ENCODE measurements at places on chromosomes 1 and 21. TPM values are rescaled to one million over a fixed set of nuclear protein-coding genes. Genes with fewer than 3 reads are reported as not detected.
A peak's percentile ranks its signal among the peaks of the same experiment; 100 is the strongest.

Gene C1QB
- 884 TPM for total RNA-seq

Gene TEDDM1
- total RNA-seq, result not detected

Gene AJAP1
- total RNA-seq, result 0.41 TPM

Gene KRTAP10-9
- total RNA-seq, result not detected

Gene KLHDC7A
- total RNA-seq, result not detected

Gene UBE2U
- not detected for total RNA-seq

Gene PRDM16
- 68.9 TPM for total RNA-seq

Gene MATN1
- 1.5 TPM for total RNA-seq

Gene SAMSN1
- 6.6 TPM for total RNA-seq

Gene DMRTA2
- total RNA-seq, result 0.28 TPM

Gene DNAI4
- total RNA-seq, result 1.9 TPM

Gene LRRC53
- total RNA-seq, result not detected

Gene RHBG
- total RNA-seq, result not detected

Gene TMCO2
- total RNA-seq, result not detected

Gene C1orf146
- not detected for total RNA-seq

Gene INSRR
- total RNA-seq, result not detected

GRCh38 chr1:43524804-43525203 is 5.9 kb upstream of the PTPRF start:
- no peaks in the 10 kb centered on the region for H3K27me3 ChIP-seq
- DNase-seq, result no peak
- H3K27ac ChIP-seq, result no peak overlapping the region
- H3K4me1 ChIP-seq, result no peaks in the 10 kb centered on the region

GRCh38 chr1:37305841-37306240 is 168.5 kb upstream of the ZC3H12A start:
- no peak overlapping the region for H3K4me3 ChIP-seq
- no peaks in the 10 kb centered on the region for H3K4me1 ChIP-seq
- no peaks in the 10 kb centered on the region for H3K36me3 ChIP-seq
- no peaks in the 10 kb centered on the region for H3K27me3 ChIP-seq
- no peak overlapping the region for H3K27ac ChIP-seq
- no peak for DNase-seq

GRCh38 chr21:35565204-35565611 is 495.1 kb downstream of the SETD4 start:
- H3K4me1 ChIP-seq, result peaks cover 24% of the 10 kb centered on the region
- no peaks in the 10 kb centered on the region for H3K27me3 ChIP-seq
- H3K36me3 ChIP-seq, result no peaks in the 10 kb centered on the region
- no peak overlapping the region for H3K4me3 ChIP-seq
- H3K27ac ChIP-seq, result peak overlapping the region; percentile 5
- peak; percentile 22 for DNase-seq

DNA sequence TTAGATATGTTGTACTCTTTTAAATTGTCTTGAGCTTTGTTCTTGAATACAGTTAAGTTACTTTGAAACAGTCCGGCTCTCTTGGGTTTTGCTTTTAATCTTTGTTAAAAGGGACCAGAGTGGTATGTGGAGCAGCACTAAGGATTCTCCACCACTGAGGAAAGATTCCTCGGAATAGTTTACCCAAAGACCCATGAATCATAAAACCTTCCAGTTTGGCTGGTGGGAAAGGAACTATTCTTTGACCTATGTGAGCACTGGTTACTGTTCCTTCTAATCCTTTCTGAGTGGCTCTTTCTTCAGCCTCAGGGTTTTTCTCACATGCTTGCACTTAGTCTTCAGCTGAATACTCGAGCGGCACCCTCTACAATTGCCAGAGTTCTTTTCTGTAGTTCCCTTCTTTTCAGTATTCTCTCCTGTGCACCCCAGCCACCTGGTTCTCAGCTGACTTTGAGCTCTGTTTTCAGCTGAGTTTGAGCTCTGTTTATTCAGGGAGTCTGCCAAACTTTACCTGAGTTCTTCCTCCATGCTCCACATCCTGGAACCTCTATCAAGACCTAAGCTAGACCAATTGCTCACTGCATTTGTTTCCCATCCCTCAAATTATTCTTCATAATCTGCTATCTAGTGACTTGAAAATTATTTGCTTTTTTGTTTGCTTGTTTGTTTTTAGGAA is 253.8 kb upstream of the PLXNA2 start:
- H3K4me1 ChIP-seq, result peaks cover 11% of the 10 kb centered on the region
- no peaks in the 10 kb centered on the region for H3K36me3 ChIP-seq
- H3K27me3 ChIP-seq, result no peaks in the 10 kb centered on the region
- no peak overlapping the region for H3K27ac ChIP-seq
- no peak overlapping the region for H3K4me3 ChIP-seq
- no peak for DNase-seq

DNA sequence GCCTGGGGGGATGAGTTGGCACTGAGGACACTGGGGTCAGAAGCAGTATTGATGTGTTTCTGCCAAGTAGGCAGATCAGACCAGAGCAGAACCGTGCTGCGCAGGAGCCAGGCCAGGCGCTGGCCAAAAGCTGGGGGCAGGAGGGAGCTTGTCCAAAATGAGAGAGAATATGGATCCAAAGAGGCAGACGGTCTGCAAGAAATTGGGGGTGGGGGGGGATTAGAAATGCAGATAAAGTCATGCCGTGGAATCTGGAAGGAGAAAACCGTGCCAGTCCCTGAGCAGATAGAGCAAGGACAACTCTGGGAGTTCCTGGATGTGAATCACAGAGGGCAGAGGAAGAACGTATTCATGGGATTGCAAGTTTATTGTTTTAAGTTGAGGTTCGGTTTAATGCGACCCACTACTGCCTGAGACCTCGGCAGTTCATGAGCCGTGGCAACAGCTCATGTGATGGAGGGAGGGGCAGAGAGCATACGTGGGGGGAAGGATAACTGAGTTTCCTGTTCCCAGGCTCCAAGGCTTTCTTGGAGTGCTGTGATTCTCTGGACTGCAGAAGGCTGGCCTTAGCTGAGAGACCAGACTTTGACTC is 224.0 kb downstream of the FGGY start:
- H3K27ac ChIP-seq, result peak overlapping the region; percentile 70
- no peaks in the 10 kb centered on the region for H3K36me3 ChIP-seq
- no peaks in the 10 kb centered on the region for H3K27me3 ChIP-seq

DNA sequence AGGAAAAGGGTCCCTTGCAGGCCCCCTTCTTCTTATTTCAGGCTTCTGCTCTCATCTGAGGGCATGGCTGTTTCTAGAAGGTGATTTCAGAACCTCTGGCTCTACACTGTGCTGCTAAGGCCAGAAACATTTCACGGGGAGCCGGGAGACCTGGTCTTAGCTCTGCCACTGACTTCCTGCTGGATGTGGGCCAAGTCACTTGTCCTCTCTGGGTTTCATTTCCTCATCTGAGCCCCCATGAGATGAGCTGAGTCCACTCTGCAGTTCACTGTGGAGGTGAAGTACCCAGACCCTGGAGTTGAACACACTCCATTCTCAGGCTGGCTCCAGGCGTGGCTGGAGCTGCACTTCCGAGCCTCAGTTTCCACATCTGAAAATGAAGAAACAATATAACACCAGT is 2.1 kb downstream of the PADI1 start:
- no peak overlapping the region for H3K27ac ChIP-seq
- H3K27me3 ChIP-seq, result no peaks in the 10 kb centered on the region
- DNase-seq, result no peak
- H3K4me3 ChIP-seq, result no peak overlapping the region
- no peaks in the 10 kb centered on the region for H3K4me1 ChIP-seq
- H3K36me3 ChIP-seq, result no peaks in the 10 kb centered on the region

GRCh38 chr1:27652111-27652864 is 17.3 kb upstream of the FGR start:
- H3K4me3 ChIP-seq, result no peak overlapping the region
- H3K36me3 ChIP-seq, result no peaks in the 10 kb centered on the region
- no peak for DNase-seq
- H3K27me3 ChIP-seq, result no peaks in the 10 kb centered on the region
- H3K27ac ChIP-seq, result no peak overlapping the region
- H3K4me1 ChIP-seq, result peaks cover 15% of the 10 kb centered on the region

GRCh38 chr1:85479491-85479890 is 14.5 kb upstream of the DDAH1 start:
- no peaks in the 10 kb centered on the region for H3K4me1 ChIP-seq
- H3K36me3 ChIP-seq, result no peaks in the 10 kb centered on the region
- H3K4me3 ChIP-seq, result no peak overlapping the region

DNA sequence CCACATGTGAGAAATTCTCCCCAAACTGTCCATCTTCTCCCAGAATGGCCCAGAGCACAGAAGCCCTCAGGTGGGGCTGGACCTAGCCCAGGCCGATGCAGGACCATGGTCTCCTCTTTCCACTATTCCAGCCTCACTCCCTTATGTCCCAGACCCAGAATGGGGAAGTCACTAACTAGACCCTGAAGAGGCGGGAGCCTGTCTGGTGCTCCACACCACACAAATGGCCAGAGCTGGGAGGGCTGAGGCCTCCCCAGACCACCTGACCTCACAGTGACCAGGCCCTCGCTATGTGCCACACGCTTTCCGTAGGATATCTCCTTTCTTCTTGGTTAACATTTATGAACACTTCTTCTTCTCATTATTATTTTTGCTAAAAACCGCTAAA is 54.9 kb upstream of the EDN2 start:
- H3K36me3 ChIP-seq, result no peaks in the 10 kb centered on the region
- H3K4me1 ChIP-seq, result peaks cover 12% of the 10 kb centered on the region
- H3K27ac ChIP-seq, result no peak overlapping the region
- H3K27me3 ChIP-seq, result no peaks in the 10 kb centered on the region

GRCh38 chr1:235766794-235767285 is 99.9 kb downstream of the LYST start:
- H3K27me3 ChIP-seq, result no peaks in the 10 kb centered on the region
- no peak overlapping the region for H3K4me3 ChIP-seq
- H3K4me1 ChIP-seq, result no peaks in the 10 kb centered on the region
- no peak for DNase-seq
- H3K36me3 ChIP-seq, result peaks cover 9% of the 10 kb centered on the region

GRCh38 chr1:28421744-28422143 is 52.2 kb downstream of the PHACTR4 start:
- DNase-seq, result no peak
- H3K4me3 ChIP-seq, result no peak overlapping the region

GRCh38 chr1:53733447-53733931 is 5.5 kb downstream of the GLIS1 start:
- H3K4me1 ChIP-seq, result peaks cover under 1% of the 10 kb centered on the region
- H3K27ac ChIP-seq, result no peak overlapping the region
- DNase-seq, result no peak
- no peaks in the 10 kb centered on the region for H3K27me3 ChIP-seq

GRCh38 chr1:178973652-178974101 is 52.0 kb upstream of the FAM20B start:
- no peak for DNase-seq
- H3K27me3 ChIP-seq, result no peaks in the 10 kb centered on the region
- H3K4me3 ChIP-seq, result no peak overlapping the region
- no peak overlapping the region for H3K27ac ChIP-seq
- H3K36me3 ChIP-seq, result no peaks in the 10 kb centered on the region

DNA sequence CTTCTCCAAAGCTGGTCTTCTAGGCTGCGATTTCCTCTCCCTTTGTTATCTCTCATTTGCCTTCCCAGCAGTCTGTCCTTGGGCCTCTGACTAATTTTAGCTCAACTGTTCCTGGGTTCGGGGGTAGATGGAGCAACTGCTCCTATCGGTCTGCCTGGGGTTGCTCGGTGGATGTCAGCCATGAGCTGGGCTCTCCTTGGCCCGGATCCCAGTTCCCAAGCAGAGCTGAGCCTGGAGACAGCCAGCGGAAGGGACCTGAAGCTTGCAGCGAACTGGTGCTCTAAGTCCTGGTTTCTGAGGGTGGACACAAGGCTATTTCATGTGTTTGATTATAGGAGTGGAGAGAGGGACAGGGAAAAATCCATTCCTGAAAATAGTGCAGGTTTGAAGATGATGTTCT is 423.0 kb downstream of the RPS6KC1 start:
- no peak overlapping the region for H3K4me3 ChIP-seq
- H3K27ac ChIP-seq, result no peak overlapping the region
- peaks cover 9% of the 10 kb centered on the region for H3K4me1 ChIP-seq

GRCh38 chr21:42616446-42616845 is 37.0 kb upstream of the PDE9A start:
- no peaks in the 10 kb centered on the region for H3K4me1 ChIP-seq
- no peak overlapping the region for H3K4me3 ChIP-seq
- DNase-seq, result no peak
- H3K27me3 ChIP-seq, result peaks cover 4% of the 10 kb centered on the region
- H3K36me3 ChIP-seq, result no peaks in the 10 kb centered on the region

- no peaks in the 10 kb centered on the region for H3K36me3 ChIP-seq
- H3K4me1 ChIP-seq, result no peaks in the 10 kb centered on the region
- H3K27me3 ChIP-seq, result peaks cover 18% of the 10 kb centered on the region
These were observed 9.0 kb downstream of the TBX15 start for GRCh38 chr1:118978914-118979701.

DNA sequence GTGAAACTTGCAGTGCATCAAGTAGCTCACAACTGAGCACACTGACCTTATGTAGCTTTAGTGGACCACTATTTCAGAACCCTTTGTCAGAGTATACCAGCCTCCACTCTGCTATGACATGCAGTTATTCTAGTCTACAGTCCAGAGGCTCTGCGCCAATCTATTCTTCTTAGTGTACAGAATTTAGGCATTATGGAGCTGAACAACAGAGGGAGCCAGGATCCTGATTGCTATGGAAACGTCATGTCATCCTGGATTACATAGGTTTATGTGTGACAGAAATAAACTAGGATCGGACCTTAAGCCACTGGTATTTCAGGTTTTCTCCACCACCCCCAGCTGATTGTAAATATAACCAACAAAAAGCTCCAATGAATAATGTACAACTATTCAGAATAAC is 48.1 kb upstream of the EEIG2 start:
- DNase-seq, result no peak
- no peak overlapping the region for H3K27ac ChIP-seq
- H3K27me3 ChIP-seq, result no peaks in the 10 kb centered on the region
- no peaks in the 10 kb centered on the region for H3K36me3 ChIP-seq
- H3K4me3 ChIP-seq, result no peak overlapping the region

GRCh38 chr1:229623838-229624237 is 2.1 kb downstream of the TAF5L start:
- no peaks in the 10 kb centered on the region for H3K36me3 ChIP-seq
- H3K4me3 ChIP-seq, result peak overlapping the region; percentile 81
- DNase-seq, result no peak
- no peak overlapping the region for H3K27ac ChIP-seq
- peaks cover 68% of the 10 kb centered on the region for H3K4me1 ChIP-seq

DNA sequence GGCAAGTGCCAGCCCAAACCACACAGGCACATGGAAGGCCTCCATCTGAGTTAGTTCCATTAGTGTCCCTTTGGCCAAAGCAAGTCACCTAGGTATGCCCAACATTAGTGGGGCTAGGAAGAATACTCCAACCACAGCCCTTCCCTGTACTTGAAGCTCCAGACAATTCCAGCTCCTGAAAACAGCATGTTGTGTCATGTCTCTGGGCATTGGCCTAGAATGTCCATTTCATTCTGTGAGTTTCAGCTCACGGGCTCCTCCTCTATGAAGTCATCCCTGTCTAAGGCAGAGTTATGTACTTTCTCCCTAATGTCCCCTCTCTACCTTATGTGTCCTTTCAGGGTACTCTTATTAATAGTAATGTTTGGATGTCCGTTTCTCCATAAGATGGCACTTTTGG is 96.5 kb upstream of the SPATA6 start:
- H3K27ac ChIP-seq, result no peak overlapping the region
- H3K4me1 ChIP-seq, result no peaks in the 10 kb centered on the region
- no peaks in the 10 kb centered on the region for H3K27me3 ChIP-seq
- no peaks in the 10 kb centered on the region for H3K36me3 ChIP-seq
- no peak overlapping the region for H3K4me3 ChIP-seq

- no peaks in the 10 kb centered on the region for H3K27me3 ChIP-seq
- no peaks in the 10 kb centered on the region for H3K36me3 ChIP-seq
- DNase-seq, result no peak
- H3K4me3 ChIP-seq, result no peak overlapping the region
- H3K27ac ChIP-seq, result no peak overlapping the region
These were observed 3.6 kb downstream of the PAQR7 start for GRCh38 chr1:25871704-25872494.

Measured in thoracic aorta (tissue), 2 donors.